GOT3 (cell line): ENCODE measurements at places on chromosomes 6 and 20.

DNA sequence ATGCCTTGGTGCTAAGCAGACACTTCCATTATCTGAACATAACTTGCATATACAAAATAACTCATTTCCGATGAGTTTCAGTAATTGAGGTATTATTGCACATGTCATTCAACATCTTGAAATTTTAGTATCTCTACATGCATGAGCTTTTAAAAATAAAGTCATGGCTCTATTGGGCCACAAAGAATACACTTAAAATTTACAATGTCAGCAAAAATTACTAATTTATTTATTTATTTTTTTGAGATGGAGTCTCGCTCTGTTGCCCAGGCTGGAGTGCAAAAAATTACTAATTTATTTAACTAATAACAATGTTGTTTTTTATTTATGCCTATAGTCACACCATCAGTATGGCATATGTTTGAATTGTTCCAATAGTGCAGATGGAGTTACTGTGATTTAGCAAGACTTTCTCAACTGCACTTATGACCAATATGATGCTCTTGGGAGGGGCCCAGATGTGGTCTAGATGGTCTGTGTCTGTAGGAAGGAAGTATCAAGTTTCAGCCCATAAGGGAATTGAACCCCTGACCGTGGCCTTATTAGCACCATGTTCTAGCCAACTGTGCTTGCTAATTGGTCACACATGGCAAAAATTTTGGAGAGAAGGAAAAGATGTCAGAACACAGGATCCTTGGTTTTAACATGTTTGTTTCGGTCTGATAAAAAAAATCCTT, 370.7 kb upstream of the TSHZ2 start:
- DNase-seq: no peak

- DNase-seq: no peak
Measured at GRCh38 chr6:108940741-108941140, 92.5 kb downstream of the ARMC2 start.

DNA sequence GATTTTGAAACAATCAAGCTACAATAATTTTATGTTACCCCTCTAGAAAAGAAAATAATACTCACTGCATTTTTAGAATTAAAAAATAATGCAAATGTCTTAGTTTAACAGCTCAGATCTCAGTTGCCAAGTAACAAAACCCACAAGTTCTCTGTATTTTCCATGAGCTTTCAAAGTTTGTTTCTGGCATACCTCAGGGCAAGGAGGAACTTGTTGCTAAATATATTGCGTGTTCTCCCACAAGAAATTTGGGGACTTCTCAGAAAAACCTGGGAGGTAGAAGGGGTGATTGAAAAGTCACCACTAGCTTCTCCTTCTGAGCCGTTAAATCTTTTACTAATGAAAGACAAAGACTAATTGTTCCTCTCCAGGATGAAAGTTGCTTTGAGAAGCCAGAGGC, 236.8 kb upstream of the MARCKS start:
- no peak for DNase-seq

- no peak for DNase-seq
Measured at GRCh38 chr6:40436685-40437604, 150.2 kb downstream of the LRFN2 start.

DNA sequence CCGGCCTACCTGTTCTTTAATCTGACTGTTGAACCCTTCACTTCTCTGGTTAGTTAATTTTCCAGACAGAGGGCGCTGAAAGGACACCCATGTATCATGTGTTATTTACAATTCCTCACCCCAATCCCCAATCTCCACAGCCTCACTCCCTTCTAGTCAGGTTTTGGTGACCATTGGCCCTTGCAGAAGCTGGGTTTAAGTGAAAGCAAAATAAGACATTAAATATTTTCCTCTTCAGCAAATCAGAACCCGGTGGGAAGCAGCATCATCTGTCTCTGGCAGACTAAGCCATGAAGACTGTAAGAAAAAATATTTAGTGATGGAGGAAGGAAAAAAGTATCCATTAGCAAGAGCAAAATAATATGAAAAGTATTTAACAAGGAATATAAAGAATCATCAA, 9.4 kb upstream of the HLA-DQA1 start:
- DNase-seq: peak; percentile 21

GRCh38 chr6:53866226-53866625, 71.4 kb downstream of the LRRC1 start:
- no peak for DNase-seq

- no peak for DNase-seq
Measured at GRCh38 chr6:29553268-29554057, 6.1 kb downstream of the UBD start.

DNA sequence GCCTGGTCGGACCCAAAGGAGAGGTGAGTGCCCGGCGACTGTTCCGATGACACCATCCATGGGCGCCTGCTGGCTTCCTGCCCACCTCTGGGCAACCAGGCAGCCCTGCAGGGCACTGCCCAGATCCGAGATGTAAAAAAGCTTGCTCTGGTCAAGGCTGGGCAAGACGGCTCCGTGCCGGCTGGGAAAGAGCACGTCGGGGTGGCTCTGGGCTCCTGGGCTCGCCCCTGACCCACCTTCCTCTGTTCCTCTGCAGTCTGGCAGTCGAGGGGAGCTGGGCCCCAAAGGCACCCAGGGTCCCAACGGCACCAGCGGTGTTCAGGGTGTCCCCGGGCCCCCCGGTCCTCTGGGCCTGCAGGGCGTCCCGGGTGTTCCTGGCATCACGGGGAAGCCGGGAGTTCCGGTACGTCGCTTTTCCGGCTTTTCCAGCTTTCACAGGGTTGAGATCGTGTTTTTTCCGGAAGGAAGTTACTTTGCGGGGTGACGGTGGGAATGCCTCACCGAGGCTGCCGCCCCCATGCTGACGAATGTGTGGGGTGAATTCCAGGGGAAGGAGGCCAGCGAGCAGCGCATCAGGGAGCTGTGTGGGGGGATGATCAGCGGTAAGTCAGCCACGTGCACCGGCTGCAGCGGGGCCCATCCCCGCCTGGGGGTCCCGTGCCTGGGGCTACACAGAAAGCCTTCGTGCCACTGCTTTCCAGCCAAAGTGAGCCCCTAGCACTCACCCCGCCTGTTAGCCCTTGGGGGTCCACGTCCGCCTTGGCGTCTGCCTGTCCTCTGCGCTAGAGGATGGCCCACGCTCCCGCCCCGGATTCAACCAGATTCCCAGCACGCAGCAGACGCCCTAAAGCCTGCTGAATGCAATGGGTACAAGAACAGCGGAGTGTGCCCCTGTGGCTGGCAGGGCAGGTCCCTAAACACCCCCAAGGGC, 19.3 kb downstream of the COL9A3 start:
- no peak for DNase-seq

- DNase-seq: no peak
Measured at GRCh38 chr6:112214739-112215269, 39.6 kb downstream of the LAMA4 start.

GRCh38 chr6:119306396-119306968, 43.1 kb downstream of the MAN1A1 start:
- DNase-seq: no peak

DNA sequence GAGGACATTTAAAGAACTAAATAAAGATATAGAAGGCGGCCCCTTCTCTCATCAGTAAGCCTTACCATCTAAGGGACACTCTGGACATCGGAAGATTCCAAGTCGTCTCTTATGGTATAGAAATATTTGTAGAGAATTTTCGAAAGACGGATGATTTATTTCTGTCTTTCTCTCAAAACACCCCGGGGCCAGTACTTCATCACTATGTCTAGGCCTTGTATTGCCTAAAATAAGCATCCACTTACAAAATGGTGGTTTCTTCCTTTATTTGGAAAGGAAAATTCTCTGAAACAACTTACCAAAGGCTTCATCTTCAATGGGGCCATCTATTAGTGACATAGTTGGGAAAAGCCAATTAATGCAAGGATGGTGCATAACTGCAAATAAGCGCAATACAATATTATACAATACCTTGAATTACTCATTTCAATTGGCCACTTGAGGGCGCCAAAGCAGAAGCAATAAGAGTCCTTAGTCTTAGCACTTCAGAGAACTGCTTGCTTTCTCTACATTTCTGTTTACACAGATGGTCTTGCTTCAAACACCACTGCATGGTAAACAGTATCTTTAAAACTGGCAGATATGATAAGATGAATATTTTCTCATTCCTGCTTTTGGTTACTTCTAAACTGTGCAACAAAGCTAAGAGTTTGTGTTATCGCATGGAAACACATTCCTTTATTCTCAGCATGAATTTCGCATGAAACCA, 113.2 kb downstream of the VIP start:
- no peak for DNase-seq

DNA sequence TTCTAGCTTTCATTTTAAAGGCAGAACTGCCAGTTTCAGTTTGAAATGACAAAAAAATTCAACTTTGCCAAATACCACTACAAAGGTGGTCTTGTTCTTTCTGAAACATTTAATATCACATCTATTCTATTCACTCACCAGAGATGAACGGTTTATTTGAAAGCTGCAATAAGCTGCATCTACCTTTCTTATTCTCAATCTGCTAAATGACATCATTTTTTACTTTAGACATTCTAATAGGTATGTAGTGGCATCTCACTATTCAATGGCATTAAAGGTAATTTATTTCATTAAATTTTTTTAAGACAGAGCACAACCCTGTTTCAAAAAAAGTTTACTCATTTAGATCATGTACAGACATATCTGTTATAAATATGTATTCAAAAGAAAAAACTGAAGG, 66.5 kb upstream of the SMIM29 start:
- no peak for DNase-seq

DNA sequence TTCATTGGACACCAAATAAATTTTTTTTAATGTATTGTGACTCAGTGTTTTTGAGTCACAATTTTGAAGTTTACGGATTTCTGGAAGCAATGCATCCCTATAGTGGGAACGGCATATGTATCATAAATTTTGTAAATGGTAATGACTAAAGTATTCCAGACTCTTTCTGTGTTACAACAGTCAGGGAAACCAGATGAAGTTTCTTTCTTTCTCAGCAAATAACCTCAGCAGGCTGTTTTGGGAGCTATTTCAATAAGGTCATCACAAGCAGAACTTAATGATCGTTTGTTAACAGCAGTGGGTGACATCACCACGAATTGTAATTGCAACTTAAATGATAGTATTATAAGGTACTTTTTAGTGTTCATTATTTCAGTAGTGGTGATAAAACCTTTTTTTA, 52.0 kb downstream of the HIVEP1 start:
- no peak for DNase-seq

DNA sequence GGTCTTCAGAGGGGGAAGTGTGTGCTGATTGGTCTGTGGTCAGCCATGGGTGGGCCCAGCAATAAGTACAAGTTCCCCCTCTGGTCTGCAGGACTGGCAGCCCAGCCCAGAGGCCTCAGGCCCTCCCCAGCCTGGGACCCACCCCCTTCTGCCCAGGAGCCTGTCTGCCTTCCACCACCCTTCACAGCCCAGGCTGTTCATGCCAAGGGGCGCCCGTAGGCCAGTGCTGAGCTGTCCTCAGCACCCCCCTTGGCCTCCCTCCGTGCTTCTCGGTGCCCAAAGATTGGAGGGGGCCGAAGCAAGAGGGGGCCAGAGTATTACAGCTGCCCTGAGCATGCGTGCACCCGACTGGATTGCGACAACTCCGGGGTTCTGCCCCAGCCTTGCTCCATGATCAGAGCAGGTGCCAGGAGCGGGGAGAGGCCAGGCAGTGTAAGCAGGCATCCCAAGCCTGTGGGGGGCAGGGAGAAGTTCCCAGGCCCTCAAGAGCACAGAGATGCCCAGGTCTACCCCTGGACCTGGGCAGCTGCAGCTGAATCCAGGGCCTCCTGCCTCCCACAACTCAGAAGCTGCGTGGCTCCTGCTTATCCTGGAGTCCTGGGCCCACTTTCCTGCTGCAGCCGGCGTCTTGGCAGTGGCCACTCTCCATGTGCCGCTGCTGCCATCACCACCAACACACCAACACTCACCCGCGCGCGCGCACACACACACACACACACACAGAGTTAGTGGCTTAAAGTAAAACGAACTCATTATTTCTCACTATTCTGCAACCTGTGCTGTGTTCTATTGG, 33.3 kb downstream of the CST9L start:
- DNase-seq: no peak

- no peak for DNase-seq
Measured at GRCh38 chr6:136499370-136499769, 50.9 kb downstream of the MAP7 start.

GRCh38 chr6:57302477-57302876, 15.0 kb upstream of the PRIM2 start:
- DNase-seq: no peak

DNA sequence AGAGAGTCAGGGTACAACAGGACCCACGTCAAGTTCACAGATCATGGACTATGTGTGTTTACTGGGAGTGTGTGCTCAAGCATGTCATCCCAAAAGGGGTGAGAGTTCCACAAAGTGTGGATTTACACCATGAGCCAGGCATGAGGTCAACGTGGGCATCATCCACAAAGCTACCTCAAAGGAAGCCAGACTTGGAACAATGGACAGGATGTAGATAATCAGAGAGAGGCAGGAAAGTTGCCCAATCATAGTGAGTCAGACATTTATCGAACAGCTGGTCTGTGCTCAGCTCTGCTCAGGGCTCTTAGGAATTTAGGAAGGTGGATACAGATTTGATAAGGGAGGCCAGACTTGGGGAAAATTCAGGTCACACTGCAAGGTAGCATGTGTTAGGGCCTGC, 317.2 kb upstream of the CDYL start:
- no peak for DNase-seq

DNA sequence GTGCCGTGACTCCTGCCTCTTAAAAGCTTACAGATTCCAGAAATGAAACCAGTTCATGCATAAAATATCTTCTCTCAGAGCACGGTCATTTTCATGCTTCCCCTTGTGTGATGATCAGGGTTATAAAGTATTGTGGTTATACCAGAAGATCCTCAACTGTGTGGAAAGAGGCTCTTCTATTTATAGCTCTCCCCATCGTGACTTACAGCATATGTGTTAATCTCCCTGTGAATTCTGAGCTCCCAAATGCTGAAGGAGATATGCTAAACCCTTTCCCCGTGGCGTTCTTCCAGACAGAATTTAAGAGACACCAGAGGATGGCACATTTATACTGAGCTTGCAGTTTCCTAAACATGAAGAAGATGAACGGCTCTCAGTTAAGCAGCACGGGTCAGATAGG, 158.8 kb downstream of the CDH26 start:
- no peak for DNase-seq

GRCh38 chr6:137692806-137693205, 174.3 kb upstream of the TNFAIP3 start:
- no peak for DNase-seq

GRCh38 chr6:74932232-74932888, 273.5 kb downstream of the COL12A1 start:
- DNase-seq: no peak
